ENCODE measurements at places on chromosomes 7 and 10.

- DNase-seq: no peak
These were observed 208.7 kb upstream of the PRKCQ start for GRCh38 chr10:6788731-6789130.

- no peak for DNase-seq
These were observed 33.7 kb downstream of the ZNF37A start for GRCh38 chr10:38127812-38128211.

GRCh38 chr7:105011831-105012502 lies 2.0 kb upstream of the KMT2E start:
- DNase-seq: no peak

DNA sequence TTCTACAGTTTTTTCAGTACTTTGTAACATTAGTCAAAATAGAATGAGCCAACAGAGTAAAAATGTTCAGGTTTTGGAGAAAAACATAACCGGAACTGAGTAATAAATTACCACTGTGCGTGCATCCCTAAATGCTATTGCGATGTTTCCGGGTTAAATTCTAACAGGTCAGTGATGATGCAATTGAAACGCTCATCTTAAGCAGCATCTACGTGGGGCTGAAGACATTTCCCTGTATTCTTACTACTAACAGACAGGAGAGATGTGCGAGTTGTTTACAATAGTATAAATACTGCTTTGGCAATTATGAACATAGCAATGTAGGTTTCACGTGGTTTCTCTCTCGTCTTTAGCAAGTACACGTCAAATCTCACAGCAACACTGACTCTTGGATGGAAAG lies 149.4 kb downstream of the USP6NL start:
- no peak for DNase-seq

DNA sequence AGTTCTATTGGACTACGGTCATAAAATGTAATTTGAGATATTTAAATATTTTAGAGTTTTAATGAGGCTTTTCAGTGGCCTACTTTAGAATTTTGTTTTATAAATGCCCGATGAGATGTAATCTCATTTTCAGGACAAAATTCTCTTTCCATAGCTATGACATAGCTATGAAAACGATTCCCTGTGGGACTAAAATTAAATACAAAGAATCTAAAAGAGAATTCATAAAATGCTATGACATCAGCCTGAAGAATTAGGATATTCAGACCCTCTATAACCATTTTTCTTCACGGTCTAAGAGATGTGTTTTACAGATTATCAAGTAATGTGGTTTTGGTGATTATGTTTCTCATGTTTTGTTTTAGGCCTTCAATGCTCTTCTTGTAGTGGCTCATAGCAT lies 48.2 kb upstream of the ODAD2 start:
- no peak for DNase-seq

DNA sequence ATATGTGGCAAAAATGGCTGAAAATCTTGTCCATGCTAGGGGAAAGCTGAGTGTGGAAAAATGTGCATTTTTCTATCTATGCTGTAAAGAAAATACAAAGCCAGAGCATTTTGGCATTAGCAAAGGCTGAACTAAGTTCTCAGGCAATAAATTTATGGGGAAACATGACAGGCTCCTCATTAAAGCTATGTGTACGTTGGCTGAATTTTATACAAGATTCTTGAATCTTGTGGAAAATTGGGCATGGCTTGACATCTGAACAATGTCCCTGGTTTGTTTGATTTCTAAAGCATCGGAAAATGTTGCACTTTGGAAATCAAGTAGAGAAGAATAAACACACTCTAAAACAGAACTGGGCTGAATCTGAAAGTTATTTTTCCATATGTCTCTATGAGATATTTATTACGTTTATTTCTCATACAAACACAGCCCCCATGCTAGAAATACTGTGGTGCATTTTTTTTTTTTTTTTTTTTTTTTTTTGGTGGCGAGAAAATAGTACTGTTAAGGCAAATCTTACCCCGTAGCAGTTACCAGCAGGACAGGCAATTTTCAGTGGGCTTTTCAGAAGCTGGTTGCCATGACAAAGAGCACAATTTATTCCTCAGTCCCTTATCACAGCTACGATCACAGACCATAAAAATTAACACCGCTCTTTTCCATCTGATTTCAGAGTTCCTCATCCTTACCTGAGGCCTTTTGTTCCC lies 16.9 kb downstream of the CPA1 start:
- no peak for DNase-seq

DNA sequence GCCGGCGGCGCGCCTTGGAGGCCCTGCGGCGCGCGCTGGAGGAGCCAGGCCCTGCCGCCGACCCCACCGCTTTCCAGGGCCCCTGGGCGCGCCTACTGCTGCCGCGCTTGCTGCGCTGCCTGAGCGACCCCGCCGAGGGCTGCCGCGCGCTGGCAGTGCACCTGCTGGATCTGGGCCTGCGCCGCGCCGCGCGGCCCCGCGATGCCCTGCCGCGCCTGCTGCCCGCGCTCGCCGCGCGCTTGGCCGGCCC lies 280 bp downstream of the DNAAF5 start:
- DNase-seq: no peak

DNA sequence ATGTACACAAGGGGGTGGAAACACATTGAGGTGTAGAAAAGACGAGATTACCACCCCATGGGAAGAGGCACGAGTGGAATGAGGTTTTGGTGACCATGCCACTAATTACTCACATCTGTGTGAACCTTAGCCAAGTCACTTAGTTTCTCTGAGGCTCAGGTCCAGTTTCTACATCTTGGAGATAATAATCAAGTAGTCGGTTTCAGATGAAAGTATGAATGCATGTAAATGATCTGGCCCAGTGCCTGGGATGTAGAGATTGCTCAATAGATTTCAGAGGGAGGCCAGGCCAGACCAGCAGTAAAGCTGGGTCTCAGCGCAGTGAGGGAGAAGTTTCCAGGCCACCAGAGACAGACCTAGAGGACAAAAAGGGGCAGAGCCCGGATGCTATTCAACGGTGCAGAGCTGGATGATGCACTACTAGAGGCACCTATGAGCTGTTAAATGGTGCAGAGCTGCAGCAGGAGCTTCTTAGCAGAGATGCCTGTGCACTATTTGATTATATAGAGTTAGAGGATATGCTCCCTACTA lies 725.1 kb downstream of the GRID1 start:
- DNase-seq: no peak

- no peak for DNase-seq
These were observed 604 bp downstream of the SCART1 start for GRCh38 chr10:133454204-133454893.

DNA sequence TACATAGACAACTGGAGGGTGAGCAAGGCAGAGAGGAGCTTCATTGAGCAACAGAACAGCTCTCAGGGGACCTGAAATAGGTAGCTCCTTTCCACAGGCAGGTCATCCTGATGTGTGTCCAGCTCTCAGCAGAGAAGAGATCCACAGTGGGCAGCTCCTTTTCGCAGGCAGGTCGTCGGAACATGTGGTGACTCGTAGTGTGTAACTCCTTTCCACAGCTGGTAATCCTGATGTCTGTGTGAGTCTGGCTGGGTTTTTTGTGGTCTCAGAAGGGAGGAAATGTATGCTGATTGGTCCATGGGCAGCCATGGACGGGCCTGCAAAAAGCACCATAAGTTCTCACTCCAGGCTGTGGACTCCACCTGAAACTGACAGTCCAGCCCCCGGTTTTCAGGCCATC lies 24.4 kb upstream of the TES start:
- no peak for DNase-seq

DNA sequence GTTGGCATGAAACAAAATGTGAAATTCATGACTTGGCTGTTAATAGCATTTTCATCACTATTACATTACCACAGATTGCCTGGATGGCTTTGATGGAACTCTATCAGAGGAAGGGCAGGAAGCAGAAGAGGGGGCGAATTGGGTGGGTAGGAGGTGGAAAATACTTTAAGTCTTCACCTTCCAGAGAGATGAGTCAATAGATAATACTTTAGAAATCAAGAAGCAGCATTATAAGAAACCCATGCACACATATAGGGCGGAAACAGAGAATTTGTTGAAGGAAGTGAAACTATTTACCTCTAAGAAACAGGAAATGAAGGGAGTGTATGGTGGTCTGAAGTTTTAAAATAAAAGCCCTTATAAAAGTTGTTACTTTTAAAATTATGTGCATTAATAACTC lies 152.1 kb upstream of the TARP start:
- no peak for DNase-seq

DNA sequence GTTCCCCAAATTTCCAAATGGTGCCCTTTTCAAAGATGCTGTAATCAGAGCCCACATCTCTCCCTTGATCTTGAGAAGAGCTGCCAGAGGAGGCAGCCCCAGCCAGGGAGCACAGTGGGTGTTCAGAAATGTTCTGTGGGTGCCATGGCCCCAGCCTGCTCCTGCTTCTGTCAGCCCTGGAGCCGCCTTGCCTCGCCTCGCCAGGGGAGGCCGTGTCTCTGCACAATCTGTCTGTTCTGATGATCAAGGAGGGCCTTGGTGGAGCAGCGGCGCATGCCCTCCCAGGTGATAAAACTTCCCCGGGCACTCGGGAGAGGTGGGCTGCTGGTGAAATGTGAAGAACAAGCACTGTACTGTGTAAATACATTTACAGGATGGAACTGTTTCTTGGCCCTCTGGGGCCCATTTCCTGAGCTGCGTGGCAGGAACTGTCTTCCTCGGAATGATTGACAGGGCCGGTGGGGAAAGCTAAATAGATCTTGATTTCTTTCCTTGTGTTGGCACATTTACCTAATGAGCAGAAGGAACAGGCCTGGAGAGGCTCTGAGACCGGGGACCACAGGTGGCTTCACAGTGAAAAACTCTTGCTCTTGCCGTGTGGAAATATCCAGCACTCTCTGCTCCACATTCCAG lies 207.8 kb upstream of the PODXL start:
- no peak for DNase-seq

- no peak for DNase-seq
These were observed 291.3 kb downstream of the SEMA3D start for GRCh38 chr7:84895563-84895962.

GRCh38 chr10:71423250-71423649 lies 26.5 kb downstream of the CDH23 start:
- DNase-seq: no peak

GRCh38 chr7:69482676-69483075 lies 115.6 kb upstream of the AUTS2 start:
- no peak for DNase-seq

- DNase-seq: no peak
These were observed at the start of gene ADRA2A for GRCh38 chr10:111076682-111077478. TSS of gene ADRA2A (plus strand) at chr10:111077029. CDS start at chr10:111077997, 968 bp downstream.

DNA sequence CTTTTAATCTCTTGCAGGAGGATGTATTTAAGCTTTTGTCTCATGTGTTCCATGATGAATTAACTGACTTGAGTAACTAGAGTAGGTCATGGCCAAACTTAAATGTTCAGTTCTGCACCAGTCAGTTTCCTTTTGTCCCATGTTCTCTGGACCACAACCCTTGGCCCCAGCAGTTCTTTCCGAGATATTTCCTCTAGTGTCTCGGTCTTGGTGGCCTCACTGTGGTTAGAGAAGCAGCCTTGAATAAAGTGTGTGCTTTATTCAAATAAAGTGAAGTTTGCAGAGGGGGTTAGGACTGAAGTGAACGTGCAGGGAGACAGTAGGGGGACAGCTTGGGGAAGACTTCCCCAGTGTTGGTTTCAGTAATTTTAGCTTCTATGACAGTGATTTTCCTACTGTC lies 9.3 kb downstream of the ZNF212 start:
- no peak for DNase-seq

GRCh38 chr10:33073641-33074415 lies 115.8 kb upstream of the ITGB1 start:
- DNase-seq: no peak

GRCh38 chr10:83612050-83612449 lies 527.3 kb upstream of the GHITM start:
- no peak for DNase-seq

- DNase-seq: no peak
These were observed 6.9 kb upstream of the GSTO2 start for GRCh38 chr10:104262055-104262454.

- DNase-seq: no peak
These were observed 65.1 kb upstream of the MPP7 start for GRCh38 chr10:28367929-28368484.

DNA sequence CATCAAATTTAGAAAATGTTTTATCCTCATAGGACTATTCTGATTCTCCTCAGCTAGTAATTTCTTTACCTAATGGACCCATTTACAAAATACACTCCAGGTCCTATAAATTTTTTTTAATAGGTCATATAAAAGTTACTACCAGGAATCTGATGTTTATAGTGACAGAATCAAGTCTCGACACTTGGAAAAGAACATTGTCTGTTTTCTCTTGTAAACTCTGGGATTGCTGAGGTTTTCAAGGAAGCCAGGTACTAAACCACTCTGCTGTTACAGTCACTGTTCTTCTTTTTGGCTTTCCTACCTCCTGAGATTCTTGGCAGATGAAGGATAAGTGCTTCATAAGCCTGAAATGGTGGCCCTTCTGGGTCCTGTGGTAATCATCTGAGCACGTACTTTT lies 493.1 kb downstream of the AUTS2 start:
- no peak for DNase-seq

DNA sequence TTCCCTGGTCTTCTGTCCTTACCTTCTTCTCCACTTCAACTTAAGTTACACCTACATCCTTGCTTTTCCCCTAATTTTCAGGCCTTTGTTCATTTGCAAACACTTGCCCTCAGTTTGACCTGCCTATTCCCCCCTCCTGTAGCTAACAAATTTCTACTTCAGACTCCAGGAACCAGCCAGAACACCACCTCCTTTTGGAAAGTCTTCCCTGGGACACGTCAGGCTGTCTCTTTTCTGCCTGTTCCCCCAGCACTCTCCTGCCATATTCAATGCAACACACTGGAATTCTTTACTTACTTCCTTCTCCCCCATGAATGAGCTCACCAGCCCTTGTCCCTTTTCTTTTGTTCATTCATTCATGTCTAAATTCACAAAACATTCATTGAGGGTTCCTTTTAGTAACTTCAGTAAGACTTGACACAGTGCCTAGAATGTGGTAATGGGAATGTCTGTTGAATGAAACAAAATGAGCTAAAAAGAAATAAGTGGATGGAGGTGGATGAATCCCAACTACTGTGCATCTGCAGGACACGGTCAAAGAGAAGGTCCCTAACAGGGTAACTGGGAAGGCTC lies 478.0 kb downstream of the KCNMA1 start:
- DNase-seq: no peak

DNA sequence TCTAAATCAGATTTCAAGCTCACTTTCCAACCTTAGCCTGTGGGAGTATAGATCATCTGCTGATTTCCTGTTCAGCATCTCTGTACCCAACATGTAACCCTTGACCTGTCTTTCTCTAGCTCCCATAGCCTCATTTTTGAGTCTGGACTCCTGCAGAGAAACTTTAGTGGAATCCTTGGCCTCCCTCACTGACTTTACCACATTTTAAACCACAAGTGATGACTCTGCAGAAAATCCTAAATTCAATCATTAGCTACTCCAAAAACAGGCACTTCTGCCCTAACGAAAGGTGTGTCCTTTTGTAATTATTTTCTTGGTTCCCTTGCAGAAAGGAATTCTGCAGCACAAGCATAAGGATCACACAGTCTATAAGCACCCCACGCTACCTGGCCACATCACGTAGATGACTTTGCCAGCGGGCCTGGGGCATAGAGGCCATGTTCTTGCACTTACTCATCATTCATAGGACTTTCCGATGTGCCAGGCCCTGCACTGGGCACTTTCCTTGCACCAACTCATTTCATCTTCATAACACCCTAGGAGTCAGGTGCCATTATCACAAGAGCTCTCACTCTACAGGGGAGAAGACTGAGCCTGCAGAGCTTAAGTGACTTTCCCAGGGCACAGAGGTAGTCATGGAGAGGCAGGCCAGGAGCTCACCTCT lies 57.2 kb upstream of the OPALIN start:
- DNase-seq: no peak

All from pulmonary artery endothelial cell (primary cell).